Cardiac muscle cell (in vitro differentiated cells and primary cell): ENCODE measurements at places on chromosomes 11 and 22. TPM values are rescaled to one million over a fixed set of nuclear protein-coding genes. Genes with fewer than 3 reads are reported as not detected.
A peak's percentile ranks its signal among the peaks of the same experiment; 100 is the strongest.

DNA sequence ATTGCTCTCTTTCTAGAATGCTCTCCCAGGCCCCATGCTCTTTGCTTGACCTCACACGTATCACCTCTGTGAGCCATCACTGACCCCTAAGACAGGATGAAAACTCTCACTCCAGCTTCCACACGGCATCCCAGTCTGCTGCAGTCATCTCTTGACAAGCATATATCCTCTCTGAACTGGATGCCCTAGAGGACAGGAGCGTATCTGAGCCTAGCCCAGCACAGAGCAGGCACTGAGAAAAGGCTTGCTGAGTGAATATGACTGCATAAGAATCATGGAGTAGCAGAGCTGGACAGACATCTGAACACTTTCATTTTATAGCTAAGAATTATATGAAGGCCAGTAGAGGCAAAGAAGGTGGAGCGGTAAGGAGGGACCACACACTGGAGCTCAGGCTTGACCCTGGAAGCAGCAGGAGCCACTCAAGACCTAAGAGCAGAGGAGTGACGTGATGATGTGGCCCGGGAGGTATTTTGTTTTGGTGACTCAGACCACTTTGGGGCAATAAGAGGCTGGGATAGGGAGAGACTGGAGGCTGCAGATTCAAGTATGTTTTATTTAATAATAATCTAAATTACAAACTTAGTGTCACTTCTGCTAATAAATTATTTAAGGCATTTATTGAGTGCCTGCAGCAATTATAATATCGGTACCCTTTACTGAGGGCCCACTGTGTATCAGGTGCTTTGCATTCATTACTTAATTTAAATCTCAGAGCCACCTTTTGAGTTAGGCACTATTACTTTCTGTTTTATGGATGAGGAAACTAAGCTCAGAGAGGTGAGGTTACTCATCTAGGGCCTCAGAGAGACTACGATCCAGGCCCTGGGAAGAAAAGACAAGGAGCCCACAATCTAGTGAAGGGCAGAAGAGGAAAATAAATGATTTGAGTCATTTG is 42.6 kb downstream of the MAP6 start:
- peaks cover 2% of the 10 kb centered on the region for H3K4me1 ChIP-seq
- no peak overlapping the region for H3K4me3 ChIP-seq
- no peaks in the 10 kb centered on the region for H3K27me3 ChIP-seq
- H3K27ac ChIP-seq, result no peak overlapping the region
- peak; percentile 75 for DNase-seq
- H3K36me3 ChIP-seq, result no peaks in the 10 kb centered on the region

DNA sequence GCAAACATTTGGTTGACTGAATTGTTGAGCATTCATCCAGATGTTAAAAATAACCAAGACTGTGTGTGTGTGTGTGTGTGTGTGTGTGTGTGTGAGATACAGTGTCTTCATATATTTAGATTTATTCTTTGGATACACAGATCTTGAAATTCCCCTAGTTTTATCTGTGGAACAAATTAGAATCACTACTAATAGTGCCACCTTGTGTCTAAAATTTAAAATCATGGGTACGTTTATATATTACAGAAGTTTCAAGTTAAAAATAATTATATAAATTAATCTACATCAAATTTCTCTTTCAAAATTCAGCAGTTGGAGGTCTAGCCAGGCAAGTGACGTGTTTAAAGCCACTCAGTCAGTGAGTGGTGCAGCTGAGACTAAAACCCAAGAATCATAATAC is 1566.2 kb upstream of the TENM4 start:
- no peaks in the 10 kb centered on the region for H3K27me3 ChIP-seq
- no peak overlapping the region for H3K27ac ChIP-seq
- peak; percentile 59 for DNase-seq
- no peak overlapping the region for H3K4me3 ChIP-seq
- peaks cover 4% of the 10 kb centered on the region for H3K4me1 ChIP-seq

MMP12 gene
- not detected in 2 replicates for total RNA-seq

DNA sequence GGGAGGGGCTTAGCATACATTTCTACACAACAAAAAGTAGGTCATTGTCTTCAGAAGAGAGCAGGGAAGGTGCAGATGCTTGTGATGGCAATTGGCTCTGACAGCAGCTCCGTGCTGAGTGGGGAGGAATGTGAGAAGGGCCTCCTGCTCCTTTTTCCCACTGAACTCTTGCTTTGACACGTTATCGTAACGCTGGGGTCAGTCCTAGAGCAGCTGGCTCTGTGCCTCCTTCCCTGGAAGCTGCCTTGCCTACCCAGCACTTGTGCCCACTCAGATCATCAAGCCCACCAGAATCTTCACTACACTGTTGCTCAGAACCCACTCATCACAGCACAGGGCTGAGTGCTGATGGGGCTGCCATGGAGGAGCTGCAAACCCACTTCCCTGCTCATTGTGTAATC is 14.9 kb upstream of the NAV2 start:
- peak; percentile 49 for DNase-seq
- no peak overlapping the region for H3K4me3 ChIP-seq
- no peak overlapping the region for H3K27ac ChIP-seq

MMP7 gene
- total RNA-seq, result not detected in 2 replicates

GRCh38 chr11:111603611-111604130 is 1.4 kb downstream of the SIK2 start:
- peak overlapping the region; percentile 71 for H3K4me3 ChIP-seq
- H3K36me3 ChIP-seq, result no peaks in the 10 kb centered on the region
- H3K27ac ChIP-seq, result no peak overlapping the region
- peaks cover 17% of the 10 kb centered on the region for H3K4me1 ChIP-seq
- DNase-seq, result no peak

DNA sequence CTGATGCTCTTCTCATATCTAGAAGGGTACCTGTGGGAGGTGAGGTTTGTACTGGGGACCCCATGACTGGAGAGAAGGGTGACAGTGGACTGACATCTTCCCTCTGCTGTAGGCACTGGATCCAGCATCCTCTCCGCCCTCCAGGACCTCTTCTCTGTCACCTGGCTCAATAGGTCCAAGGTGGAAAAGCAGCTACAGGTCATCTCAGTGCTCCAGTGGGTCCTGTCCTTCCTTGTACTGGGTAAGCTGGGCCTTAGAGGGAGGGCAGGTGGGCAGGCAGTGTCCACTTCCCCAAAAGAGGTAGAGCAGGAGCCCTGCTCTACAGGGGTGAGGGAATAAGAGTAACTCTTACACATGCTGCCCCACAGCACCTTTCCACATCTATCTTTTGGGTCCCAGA is 15.9 kb downstream of the DGAT2 start:
- DNase-seq, result no peak
- H3K27me3 ChIP-seq, result no peaks in the 10 kb centered on the region
- no peaks in the 10 kb centered on the region for H3K4me1 ChIP-seq
- H3K36me3 ChIP-seq, result no peaks in the 10 kb centered on the region

DNA sequence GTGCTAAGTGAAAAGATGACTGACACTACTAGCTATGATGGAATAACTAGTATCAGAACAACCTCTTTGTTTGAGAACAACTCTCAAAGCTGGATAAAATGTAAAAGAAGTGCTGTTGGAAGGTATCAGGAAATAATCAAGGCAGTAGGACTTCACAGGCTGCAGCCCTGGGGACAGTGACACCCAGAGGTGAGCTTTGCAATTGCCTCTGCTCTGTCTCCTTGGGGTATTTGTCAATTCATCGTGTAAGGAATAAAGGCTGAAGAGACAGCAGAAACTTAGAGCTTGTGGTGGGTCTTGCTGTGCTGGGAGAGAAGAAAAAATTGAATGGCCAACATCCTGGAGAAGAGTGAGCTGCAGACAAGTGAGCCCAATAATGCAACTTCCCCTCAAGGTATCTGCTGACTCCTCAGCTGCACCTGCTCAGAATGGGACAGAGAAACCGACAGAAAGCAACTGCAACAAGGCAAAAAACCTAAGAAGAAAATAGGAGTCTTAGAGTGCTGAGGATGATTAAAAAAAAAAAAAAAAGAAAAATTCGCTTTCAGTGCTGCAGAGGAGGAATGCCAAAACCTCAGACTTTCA is 141.1 kb downstream of the RCN1 start:
- no peak overlapping the region for H3K4me3 ChIP-seq
- H3K36me3 ChIP-seq, result no peaks in the 10 kb centered on the region
- no peak overlapping the region for H3K27ac ChIP-seq
- peaks cover 3% of the 10 kb centered on the region for H3K27me3 ChIP-seq
- no peaks in the 10 kb centered on the region for H3K4me1 ChIP-seq

DNA sequence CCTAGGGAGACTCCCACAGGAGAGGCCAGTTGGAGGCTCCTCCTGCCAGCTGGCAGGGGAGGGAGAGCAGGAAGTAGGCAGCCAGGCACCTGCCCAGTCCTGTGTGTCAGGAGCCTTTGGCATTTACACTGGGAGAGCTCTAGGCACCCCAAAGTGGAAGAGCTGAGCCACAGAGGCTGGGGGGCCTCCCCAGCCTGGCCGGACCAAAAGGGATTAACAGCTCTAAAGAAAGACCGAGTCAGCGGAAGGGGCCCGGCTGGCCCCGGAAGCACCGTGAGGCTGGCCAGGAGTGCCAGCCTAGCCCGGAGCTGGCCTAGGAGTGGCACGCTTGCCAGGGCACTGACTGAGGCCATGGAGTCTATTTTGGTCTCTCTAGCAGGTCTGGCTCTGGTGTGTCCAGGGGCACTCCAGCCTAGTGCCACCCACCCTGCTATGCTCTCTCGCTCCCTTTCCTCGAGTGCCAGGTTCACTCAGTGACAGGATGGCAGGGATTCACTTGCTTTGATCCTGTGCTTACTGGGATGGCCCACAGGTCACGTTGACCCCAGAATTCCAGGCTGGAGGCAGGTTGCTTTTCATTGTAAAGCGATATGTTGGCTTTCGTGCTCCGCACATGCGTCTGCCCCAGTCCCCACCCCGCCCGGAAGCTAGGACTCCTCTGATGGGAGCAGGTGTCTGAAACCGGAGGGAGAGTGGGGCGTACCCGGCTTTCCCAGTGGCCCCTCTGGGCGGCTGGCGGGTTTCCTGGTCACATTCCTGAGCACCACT is 3.3 kb upstream of the KMT5B start:
- no peaks in the 10 kb centered on the region for H3K36me3 ChIP-seq
- no peak for DNase-seq
- peaks cover 7% of the 10 kb centered on the region for H3K4me1 ChIP-seq
- H3K27me3 ChIP-seq, result no peaks in the 10 kb centered on the region
- no peak overlapping the region for H3K27ac ChIP-seq

MS4A6A gene
- 0.83 TPM in 1 of 2 replicates, not detected in the other for total RNA-seq

- H3K27me3 ChIP-seq, result no peaks in the 10 kb centered on the region
- no peaks in the 10 kb centered on the region for H3K4me1 ChIP-seq
- H3K4me3 ChIP-seq, result no peak overlapping the region
- DNase-seq, result no peak
Observed at GRCh38 chr11:127598476-127598875, 597.9 kb upstream of the KIRREL3 start.

DNA sequence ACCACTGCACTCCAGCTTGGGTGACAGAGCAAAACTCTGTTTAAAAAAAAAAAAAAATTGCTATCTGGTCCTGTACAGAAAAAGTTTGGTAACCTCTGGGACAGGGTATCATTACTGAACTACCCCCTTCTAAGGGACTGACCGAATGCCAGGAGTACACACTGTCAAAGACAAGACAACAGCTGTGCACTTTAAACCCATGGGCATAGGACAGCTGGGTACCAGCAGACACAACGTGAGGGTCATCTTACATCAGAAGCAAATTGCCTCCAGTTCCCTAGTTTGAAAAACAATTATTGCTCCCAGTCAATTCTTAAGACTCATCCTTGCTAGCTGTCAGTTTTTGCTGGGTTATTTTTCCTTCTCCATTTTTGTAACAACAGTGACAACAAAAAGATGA is 17.8 kb downstream of the CD59 start:
- no peak for DNase-seq
- no peak overlapping the region for H3K4me3 ChIP-seq
- peaks cover 12% of the 10 kb centered on the region for H3K36me3 ChIP-seq
- H3K27ac ChIP-seq, result no peak overlapping the region
- H3K4me1 ChIP-seq, result peaks cover 9% of the 10 kb centered on the region

GGTLC2 gene
- not detected in 2 replicates for total RNA-seq

DNA sequence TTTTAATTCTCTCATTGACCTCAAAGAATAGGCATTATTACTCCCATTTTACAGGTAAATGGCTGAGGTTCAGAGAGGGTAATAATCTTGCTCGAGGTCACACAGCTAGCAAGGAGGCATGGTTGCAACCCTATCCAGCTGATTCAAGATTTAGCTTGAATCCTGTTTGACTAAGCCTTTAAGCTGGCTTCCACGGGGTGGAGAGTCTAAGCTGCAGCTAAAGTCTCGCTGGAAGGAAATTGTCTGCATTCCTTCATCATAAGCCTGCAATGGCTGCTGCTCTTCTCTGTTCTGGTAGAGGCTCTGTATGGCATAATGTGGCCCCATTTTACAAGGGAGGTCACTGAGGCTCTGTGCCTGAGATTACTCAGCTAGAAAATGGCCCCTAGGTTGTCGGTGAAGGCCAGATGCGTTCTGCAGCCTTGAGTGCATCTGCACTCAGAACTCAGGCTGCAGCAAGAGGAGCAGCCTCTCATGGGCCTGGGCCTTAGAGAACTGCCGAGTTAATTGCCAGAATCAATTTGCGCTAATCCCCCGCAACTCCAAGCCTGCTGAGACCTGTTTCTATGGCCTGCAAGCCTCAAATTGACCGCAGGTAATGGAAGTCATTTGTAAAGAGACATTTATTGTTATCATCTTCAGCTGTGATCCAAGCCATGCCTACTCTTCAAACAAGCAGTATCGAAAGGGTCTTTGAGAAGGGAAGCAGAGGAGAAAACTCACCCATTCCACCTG is 44.1 kb upstream of the SEZ6L start:
- no peak for DNase-seq
- H3K36me3 ChIP-seq, result no peaks in the 10 kb centered on the region
- H3K4me1 ChIP-seq, result no peaks in the 10 kb centered on the region

DNA sequence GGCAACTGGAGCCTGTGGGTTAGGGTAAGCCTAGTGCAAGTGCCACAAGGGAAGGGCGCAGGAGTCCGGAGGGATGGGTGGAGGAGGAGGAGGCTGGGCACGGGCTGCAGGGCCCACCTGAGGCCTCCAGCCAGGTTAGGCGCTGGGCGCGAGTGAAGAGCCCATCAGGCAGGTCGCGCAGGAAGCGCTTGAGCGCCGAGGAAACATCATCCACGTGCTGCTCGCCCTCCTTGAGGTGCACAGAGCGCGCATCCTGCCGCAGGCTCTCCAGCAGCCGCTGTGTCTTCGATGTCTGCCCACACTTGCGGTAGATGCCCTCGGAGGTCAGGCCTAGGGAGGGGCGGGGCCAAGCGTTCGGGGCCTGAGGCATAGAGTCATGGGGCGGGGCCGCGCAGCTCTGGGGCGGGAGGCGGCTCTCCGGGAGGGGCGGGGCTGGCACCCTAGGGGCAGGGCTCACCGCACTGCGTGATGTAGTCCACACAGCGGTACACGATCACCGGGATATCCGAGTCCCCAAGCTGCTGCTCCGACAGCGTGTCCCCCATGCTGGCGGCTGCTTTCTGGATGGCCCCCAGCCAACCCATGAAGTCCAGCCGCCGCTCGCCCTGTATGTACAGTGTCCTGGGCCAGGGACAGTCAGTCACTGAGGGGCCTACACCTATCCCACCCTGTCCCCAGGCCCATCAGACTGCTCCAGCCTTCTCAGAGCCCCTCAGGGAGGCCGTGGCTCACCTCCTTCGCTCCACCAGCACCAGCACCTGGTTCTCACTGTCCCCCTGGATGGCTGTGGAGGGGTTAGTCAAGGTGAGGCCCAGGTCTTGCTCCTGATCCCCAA is 22.9 kb upstream of the PDE2A start:
- DNase-seq, result no peak
- H3K36me3 ChIP-seq, result peaks cover 40% of the 10 kb centered on the region
- H3K27ac ChIP-seq, result no peak overlapping the region
- H3K4me3 ChIP-seq, result no peak overlapping the region

- H3K36me3 ChIP-seq, result peaks cover 16% of the 10 kb centered on the region
- no peak overlapping the region for H3K4me3 ChIP-seq
- peak overlapping the region; percentile 71 for H3K27ac ChIP-seq
- peak; percentile 22 for DNase-seq
Observed at GRCh38 chr11:57562596-57562995, 4.9 kb downstream of the UBE2L6 start.
